ENCODE measurements at places on chromosomes 5 and 9.

GRCh38 chr5:137582218-137582617 is 83.1 kb upstream of the SPOCK1 start:
- DNase-seq = peak; percentile 57

DNA sequence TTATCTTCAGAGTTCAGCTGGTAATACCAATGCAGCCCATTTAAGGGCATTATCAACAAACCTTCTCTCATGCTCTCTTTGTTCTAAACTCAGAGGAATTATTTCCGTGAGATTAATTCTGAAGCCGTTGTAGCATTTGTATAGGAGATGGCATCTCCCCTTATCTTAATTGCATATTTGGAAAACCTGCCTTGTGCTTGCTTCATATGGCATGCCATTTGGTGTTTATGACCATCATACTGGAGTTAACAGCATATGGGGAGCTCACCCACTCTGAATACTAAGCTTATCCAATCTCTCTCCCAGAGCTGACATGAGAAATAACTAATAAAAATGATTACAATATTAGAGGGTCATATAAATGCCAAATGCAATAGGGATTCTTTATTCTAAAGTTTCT is 243.2 kb downstream of the BRINP1 start:
- DNase-seq = no peak

DNA sequence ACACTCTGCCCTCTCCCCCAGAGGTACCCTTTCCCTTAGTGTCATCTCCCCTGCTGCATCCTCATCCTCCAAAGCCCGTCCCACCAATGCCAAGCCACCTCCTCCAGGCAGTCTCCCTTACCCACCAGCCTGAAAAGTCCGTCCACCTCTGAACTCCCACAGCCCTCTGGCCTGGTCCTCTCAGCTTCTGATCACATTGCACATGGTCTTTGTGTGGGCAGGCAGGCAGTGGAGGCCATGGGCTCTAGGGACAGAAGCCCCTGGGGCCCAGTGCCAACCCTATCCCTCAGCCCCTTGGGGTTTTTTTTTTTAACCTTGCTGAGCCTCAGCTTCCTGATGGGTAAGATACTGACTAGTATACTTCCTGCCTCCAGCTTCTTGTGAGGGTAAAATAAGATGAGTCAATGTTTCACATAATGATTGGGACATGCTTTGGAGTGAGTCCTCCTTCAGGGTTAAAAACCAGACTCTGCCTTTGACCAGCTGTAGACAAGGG is 19.4 kb downstream of the CSF1R start:
- peak; percentile 73 for DNase-seq

DNA sequence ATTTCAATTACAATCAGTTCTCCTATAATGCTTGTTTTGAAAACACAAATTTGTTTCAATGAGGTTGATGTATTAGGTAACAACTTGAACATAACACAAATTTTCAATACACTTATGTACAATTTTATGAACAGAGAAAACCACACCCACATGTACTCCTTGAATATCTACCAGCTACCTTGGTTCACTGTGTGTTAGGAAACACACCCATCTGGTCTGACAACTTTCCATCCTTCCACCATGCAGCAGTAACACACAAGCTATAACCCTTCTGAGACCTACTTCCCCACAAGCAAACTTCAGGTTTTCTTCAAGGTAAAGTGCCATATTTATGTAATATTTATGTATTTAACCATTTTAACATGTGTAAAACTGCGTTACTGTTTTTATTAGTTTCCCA is 36.4 kb upstream of the UBQLN1 start:
- no peak for DNase-seq

GRCh38 chr5:145967296-145967695 is 30.9 kb downstream of the SH3RF2 start:
- no peak for DNase-seq

- DNase-seq = no peak
Measured at GRCh38 chr9:108643731-108644510, 211.9 kb downstream of the ACTL7B start.

- no peak for DNase-seq
Measured at GRCh38 chr5:153520137-153520536, 29.7 kb downstream of the GRIA1 start.

DNA sequence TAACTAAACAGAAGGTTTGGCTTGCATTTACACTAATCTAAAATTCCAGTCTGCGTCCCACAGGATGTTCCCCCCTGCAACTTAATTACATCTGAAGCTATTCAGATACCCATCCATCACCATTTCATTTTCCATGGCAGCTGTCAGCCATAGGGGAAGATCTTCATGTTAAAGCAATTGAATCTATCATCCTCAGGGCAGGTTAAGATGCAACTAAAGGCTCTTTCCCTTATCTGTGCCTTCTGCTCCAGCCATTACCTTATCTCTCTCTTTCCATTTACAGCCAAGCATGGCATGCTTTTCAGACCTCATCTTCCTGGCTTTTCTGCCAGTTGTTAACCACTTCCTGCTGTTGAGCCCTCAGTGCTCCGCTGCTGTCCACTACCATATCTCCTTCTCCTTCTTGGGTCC is 15.8 kb upstream of the HACD4 start:
- no peak for DNase-seq

DNA sequence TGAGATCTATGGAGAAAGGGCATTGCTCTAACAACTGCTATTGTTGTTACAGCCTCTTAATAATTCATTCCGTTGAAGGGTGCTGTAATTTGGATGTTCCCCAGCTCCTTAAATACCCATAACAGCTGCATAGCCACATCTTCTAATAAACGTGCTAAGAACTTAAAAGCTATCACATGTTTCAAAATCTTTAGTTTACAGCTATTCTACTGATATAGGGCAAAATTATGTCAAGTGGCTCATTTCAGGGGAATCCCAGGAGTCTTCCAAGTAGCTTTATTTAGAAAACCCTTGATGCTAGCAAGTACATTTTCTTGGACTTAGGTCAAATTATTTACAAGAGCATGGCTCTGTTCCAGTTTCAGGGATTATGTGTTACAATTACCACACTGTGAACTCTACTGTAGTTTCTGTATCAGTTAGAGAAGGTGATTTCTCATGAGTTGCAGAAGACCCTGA is 990.4 kb upstream of the ACO1 start:
- no peak for DNase-seq

DNA sequence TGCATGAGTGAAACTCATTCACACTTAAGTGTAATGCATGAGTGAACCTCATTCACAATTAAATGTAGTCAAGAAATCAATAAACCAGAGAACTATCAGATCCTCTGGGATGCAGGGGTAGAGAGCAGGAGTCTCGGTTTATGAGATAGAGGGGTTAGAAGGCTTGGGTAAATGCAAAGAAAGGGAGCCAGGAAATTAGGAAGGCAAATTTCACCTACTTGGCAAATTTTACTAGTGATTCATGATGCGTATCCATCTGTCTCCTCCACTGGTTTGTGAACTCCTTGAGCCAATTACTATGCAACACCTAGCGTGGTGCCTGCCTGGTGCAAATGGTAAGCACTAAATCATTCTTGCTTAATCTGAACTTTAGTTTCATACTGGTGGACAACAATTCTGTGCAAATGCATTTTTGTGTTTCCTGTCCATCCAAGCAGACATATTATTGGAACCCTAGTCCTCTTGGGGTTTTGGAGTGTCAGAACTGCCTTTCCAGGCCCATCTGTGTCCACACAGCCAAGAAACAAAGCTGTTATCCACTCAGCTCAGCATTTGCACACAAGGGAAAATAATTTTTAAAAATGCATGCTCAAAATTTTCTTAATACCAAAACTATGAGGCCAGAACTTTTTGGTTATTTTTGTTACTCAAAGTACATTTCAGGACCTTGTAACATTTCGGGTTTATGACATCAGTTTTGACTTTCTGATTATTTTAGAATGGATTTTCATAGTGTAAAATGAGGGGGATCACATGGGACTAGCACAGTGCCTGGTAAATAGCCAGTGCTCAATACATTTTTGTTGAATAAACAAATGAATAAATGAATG is 5.2 kb downstream of the HAPLN1 start:
- DNase-seq = no peak

DNA sequence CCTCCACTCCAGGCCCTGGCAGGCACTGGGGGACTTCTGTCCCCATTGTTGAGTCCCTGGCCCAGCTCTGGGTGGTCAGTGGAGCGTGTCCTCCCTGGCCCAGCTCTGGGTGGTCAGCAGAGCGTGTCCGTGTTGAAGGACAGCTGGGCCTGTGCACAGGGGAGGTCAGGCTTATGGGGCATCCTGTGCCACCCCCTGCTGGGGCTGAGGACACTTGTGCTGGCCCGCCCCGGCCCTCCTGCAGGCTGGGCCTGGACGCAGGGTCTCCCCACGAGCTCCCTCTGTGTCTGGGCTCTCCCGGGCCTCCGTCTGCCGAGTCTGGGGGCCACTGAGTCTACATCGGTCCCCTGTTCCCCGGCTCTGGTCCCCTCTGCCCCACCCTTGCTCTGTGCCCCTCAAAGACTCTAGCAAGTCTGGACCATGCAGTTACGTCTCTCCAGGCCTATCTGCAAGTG is 11.5 kb upstream of the CLIC3 start:
- DNase-seq = no peak

DNA sequence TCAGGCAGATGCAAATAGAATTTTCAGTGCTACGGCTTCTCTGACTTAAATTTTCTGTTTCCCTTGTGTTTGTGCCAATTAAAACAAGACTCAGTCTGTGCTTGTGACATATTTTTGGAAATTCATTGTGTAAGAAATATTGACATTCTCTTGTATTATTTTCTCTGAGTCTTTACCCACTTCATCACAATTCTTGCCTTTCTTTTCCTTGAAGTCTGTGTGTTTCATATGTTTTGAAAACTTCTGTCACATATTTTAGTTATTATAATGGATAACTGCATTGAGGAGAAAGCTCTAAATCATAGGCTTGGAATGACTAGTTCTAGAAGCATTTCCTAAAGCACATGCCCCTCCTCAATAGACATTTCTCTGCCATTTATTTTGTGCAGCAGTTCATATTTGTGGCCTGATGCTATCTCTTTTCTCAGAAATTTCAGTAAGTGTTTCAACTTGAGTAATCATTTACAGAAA is 206.6 kb downstream of the PALM2AKAP2 start:
- no peak for DNase-seq

DNA sequence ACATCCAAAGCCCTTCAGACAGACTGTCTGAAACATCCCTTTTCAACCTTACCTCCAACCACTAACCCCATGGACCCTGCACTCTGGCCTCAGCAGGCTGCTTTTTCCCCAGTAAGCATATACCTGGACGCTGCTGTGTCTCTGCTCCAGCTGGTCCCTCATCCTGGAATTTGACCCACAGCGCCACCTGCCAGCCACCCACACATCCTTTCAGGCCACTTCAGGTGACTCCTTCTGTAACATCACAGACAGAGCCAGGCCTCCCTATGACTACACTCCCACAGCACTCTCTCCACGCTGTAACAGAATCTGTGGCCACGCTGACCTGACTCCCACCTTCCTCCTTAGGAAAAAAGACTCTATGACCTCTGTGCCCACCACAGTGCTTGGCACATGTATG is 3.4 kb downstream of the MGAT1 start:
- DNase-seq = no peak

DNA sequence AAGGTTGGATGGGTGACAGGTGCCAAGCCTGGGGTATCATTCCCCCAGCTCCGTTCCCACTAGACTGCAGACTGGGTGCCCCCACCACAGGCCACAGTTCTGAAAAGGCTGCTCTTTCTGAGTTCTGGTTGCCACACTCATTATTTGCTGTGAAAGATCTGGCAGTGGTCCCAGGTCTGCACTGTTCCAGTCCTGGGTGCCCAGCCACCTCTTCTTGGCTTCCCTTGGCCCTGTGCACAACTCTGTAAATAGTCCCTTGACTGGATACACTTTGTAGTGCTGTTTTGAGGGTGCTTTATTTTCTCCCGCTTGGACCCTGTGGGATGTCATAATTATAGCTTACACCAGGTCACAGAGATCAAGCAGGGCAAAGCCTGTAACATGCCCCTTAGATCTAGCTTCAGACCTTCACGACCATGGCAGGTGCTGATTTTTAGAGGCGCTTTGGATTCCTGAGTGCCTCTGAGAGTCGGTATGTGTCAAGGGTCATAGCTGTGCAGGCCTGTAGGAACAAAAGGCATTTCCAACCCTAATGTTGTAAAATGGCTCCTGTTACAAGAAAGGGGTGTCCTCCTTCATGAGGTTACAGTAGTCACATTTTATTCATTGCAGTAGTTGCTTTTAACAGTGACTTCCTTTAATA is 344.9 kb downstream of the ICE1 start:
- DNase-seq = no peak

DNA sequence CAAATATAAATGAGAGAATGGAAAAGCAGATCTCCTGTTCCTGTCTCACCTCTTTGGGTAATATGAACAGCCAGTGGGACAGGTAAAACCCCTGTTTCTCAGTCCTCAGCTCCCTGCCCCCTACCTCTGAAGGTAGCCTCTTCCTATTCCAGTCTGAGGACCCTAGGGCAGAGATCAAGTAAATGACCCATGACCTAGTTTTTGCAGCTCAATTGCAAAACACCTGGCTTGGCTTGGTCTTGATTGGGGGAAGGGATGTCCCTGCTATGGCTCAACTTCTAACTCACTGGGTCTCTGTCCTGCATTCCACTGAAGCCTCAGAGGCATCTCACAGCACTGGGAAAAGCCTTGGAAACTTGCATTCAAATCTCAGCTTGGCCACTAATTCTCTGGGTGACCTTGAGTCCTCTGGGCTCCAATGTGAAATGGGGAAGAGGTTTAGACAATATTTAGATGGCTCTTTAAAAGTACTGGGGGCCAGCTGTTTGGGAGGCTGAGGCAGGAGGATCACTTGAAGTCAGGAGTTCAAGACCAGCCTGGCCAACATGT is 1.6 kb upstream of the GALT start:
- no peak for DNase-seq

DNA sequence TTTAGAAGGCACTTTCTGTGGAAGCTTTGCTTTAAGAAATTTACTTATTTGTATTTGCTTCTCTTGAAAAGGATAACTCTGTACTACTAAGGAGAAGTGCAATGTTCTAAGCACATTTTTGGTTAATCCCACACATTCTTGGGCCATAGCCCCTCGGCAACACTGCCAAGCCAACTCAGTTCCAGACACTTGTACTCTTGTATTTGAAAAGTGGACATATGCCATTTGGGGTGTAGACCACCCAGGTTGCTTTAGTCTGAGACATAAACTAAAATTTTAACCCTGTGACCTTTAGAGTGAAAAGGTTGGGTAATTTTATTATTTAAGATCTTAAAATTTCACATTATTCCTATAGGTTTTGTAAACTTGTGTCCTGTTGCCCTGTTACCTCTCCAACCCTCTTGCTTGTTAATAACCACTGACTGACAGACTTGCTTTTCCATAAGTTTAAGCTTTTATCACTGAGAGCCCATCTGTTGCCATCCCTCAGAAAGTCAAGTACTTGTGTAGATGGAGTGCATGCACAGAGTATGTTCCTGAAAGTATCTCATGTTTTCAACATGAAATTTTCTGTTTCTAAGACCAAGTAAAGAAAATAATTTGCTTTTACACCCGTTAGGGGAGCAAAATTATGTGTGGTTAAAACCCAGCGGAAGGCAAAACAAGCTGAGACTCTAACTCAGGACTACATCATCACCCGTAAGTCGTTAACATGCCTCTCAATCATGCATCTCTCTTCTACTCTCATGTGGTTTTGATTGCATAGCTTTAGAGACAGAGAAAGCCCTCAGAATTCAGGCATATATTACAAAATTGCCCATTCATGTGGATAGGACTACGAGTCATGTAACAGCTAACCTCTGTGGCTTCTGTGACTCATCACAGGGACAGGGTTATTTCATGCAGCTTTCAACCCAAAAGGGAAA is 117.3 kb downstream of the GDNF start:
- DNase-seq = peak; percentile 74

Measured in inflammatory macrophage treated with lipopolysaccharide for 1 hour (primary cell).